ENCODE measurements at places on chromosomes 5 and 9. TPM values are rescaled to one million over a fixed set of nuclear protein-coding genes. Genes with fewer than 3 reads are reported as not detected.

- no peaks in the 10 kb centered on the region for H3K27me3 ChIP-seq
- DNase-seq: peak; percentile 39
- no peak overlapping the region for H3K4me3 ChIP-seq
- H3K4me1 ChIP-seq: no peaks in the 10 kb centered on the region
- no peak overlapping the region for H3K27ac ChIP-seq
Observed at GRCh38 chr9:114005371-114006154, 72.5 kb downstream of the AMBP start.

DNA sequence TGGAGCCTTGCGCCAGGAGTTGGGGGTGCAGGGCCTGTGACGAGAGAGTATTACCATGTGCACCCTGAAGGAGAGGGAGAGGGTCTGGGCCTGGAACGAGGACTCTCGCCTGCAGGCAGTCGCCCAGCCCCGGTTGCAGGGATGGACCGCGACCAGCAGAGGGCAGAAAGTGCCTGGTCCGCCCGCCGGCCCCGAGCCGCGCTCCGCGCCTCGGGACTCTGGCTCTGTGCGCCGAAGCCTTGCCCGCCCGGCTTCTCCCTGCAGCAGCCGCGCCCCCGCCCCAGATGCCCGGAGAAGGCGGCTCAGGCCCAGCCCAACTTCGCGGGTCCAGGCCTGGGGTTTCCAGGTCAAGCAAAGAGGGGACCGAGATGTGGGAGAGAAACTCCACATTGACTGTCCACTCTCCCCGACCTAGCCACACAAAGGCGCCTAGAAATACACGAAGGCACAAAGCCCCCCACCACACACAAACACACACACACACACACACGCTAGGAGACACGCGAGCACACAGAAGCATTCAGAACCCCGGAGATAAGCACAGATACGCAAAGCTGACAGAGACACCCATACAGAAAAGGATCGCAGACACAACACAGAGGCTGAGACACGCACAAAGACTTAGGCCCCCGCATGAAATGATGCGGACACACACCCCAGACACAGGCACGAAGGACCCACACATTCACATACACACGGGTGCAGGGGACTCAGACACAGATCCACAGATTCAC is 2.0 kb upstream of the LMX1B start:
- no peaks in the 10 kb centered on the region for H3K27me3 ChIP-seq
- no peak overlapping the region for H3K27ac ChIP-seq
- DNase-seq: peak; percentile 91
- H3K4me1 ChIP-seq: no peaks in the 10 kb centered on the region
- no peak overlapping the region for H3K4me3 ChIP-seq

The ANKRD18B gene
- not detected for total RNA-seq

The MELK gene
- total RNA-seq: 0.39 TPM

DNA sequence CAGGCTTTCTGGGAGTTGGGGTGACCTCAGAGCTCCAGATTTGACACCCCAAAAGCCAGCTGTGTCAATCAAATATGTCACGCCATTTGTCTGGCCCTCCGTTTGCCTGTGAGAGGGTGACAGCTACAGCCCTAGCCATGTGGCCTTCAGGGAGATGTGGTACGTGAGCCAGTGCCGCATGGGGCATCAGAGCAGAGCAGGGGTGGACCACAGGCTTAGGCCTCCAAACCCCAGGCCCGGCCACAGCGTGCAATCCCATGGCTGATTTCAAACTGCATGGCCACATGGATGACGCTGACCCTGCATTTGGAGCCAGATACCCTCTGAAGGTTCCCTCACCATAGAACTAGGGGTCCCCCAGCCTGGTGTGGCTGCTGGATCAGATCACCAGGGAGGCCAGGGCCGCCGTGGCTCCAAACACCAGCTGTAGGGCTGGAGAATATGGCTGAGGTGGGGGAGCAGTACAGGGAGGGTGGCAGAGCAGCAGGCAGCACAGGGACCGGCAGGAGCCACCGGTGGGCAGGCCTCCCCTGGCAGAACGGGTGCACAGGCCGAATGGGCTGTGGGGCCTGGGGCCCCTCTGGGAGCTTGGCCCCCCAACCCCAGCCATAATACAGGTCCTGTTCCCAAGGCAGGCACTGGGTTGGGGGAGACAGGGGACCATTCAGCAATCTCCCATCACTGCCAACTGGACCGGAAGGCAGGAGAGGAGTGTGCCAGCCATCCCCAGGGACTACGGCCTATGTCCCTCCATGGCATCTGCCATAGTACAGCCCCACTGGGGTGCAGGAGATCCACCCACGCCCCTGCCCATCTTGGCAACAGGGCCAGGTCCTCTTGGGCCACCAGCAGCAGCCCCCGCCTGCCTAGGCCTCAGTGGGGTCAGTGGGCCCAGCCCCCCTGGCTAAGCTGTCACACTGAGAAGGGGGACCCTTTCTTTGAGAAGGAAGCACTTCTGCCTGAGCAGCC is 1.5 kb downstream of the SAPCD2 start:
- no peak overlapping the region for H3K4me3 ChIP-seq
- H3K4me1 ChIP-seq: no peaks in the 10 kb centered on the region
- H3K27me3 ChIP-seq: no peaks in the 10 kb centered on the region
- H3K36me3 ChIP-seq: no peaks in the 10 kb centered on the region

GRCh38 chr5:1411099-1411498 is 34.1 kb downstream of the SLC6A3 start:
- H3K27me3 ChIP-seq: no peaks in the 10 kb centered on the region
- H3K36me3 ChIP-seq: no peaks in the 10 kb centered on the region
- no peaks in the 10 kb centered on the region for H3K4me1 ChIP-seq
- DNase-seq: peak; percentile 27

The FSTL4 gene
- total RNA-seq: 0.42 TPM

DNA sequence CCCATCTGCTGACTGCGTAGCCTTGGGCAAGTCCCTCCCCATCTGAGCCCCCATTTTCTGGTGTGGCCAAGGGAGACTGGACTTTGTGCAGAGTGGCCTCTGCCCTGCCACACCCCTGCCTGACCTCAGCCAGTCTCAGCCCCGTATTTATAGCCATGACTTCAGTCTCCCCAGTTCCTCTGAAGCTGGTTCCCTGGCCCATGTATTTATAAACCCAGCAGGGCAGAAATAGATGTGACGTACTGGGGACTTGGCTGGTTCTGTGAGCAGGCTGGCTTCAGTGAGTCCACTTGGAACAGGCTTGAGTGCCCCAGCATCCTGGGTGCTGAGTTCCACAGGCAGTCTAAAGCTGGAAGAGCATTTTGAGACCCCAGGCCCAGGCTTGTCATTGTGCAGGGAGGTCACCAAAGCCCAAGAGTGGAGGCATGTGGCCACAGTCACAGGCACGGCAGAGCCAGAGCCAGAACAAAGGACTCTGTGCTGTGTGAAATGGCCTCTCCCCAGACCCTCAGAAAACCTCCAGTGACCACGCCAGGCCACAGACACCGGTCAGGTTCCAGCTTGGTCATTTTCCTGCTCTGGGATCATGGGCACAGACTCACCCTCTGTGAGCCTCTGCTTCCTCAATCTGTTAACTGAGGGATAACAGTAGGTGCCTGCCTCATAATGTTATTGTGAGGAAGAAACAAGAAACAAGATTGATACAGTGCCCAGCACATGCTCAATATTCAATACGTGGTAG is 30.4 kb upstream of the SYNPO start:
- H3K36me3 ChIP-seq: no peaks in the 10 kb centered on the region
- peak; percentile 79 for DNase-seq
- peaks cover 6% of the 10 kb centered on the region for H3K4me1 ChIP-seq
- H3K4me3 ChIP-seq: no peak overlapping the region
- H3K27ac ChIP-seq: peak overlapping the region; percentile 93

The GRIN1 gene
- not detected for total RNA-seq

DNA sequence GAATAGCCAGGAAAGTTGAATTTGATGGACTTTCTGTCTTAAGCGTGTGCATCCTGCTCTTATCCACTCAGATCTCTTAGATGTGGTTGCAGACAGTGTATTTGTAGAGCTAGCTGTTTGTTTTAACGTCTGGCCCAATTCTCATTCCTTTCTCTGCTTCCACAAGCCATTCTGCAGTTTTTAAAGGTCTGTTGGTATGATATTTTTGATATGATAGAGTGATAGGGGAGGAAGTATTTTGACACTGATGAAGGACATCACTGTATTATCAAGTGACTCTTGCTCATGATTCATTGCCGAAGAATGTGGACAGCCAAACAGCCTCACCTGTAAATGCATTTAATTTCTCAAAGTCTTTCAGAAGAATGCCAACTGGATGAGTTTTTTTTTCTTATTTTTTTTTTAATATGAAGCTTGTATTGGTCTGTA is 4.5 kb downstream of the TJP2 start:
- H3K27me3 ChIP-seq: no peaks in the 10 kb centered on the region
- DNase-seq: no peak
- H3K27ac ChIP-seq: no peak overlapping the region
- no peaks in the 10 kb centered on the region for H3K4me1 ChIP-seq

GRCh38 chr5:108898707-108899106 is 151.0 kb downstream of the FER start:
- H3K4me1 ChIP-seq: no peaks in the 10 kb centered on the region
- H3K27me3 ChIP-seq: no peaks in the 10 kb centered on the region

DNA sequence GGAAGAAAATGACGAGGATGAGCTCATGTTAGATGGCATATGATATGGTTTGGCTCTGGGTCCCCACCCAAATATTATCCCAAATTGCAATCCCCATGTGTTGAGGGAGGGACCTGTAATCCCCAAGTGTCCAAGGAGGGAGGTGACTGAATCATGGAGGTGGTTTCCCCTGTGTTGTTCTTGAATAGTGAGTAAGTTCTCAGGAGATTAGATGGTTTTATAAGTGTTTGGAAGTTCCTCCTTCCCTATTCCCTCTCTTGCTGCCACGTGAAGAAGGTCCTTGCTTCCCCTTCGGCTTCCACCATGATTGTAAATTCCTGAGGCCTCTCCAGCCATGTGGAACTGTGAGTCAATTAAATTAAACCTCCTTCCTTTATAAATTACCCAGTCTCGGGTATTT is 10.1 kb downstream of the EDIL3 start:
- DNase-seq: no peak
- no peaks in the 10 kb centered on the region for H3K4me1 ChIP-seq
- no peaks in the 10 kb centered on the region for H3K27me3 ChIP-seq
- H3K27ac ChIP-seq: no peak overlapping the region
- H3K4me3 ChIP-seq: no peak overlapping the region

DNA sequence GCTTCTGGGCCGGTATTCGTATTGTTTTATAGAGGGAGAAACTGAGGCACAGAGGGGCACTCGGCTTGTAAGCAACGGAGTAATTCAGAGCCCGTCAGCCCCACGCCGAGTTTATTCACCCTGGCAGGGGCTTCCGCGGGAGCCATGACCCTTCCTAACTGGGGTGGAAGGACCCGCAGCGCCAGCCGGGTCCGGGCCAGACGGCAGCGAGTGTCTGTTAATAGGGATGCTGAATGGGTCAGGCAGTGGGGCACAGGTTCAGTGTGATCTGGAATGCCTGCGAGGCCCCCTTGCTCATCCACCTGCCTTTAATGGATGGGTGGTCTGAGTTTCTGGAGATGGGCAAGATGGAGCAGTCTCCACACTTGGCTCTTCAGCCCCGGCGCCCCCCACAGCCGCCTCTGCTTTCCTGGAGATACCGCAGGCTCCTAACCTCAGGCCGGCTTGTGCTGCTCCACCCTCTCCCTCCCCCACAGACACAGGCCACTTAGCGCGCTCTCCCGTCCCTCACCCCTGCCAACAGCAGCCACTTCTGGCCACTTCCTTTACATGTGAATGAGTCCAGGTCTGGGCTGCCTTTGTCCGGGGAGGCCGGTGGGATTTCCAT is 147.1 kb downstream of the ERCC6L2 start:
- H3K36me3 ChIP-seq: no peaks in the 10 kb centered on the region
- no peak overlapping the region for H3K4me3 ChIP-seq
- no peaks in the 10 kb centered on the region for H3K27me3 ChIP-seq
- no peak for DNase-seq

DNA sequence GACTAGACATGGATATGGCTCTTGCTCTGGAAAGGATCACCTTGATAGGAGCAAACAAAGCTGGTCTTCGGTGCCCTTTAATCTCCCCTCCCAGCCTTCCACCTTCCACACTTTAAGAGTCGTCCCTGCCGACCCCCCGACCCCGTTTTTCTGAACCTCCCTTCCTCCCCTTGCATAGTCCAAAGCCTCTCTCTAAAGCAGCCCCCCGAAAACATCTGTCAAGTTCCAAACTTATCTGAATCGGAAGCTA is 423 bp upstream of the NUP214 start:
- no peaks in the 10 kb centered on the region for H3K36me3 ChIP-seq
- peak overlapping the region; percentile 13 for H3K27ac ChIP-seq
- H3K27me3 ChIP-seq: no peaks in the 10 kb centered on the region
- no peaks in the 10 kb centered on the region for H3K4me1 ChIP-seq

DNA sequence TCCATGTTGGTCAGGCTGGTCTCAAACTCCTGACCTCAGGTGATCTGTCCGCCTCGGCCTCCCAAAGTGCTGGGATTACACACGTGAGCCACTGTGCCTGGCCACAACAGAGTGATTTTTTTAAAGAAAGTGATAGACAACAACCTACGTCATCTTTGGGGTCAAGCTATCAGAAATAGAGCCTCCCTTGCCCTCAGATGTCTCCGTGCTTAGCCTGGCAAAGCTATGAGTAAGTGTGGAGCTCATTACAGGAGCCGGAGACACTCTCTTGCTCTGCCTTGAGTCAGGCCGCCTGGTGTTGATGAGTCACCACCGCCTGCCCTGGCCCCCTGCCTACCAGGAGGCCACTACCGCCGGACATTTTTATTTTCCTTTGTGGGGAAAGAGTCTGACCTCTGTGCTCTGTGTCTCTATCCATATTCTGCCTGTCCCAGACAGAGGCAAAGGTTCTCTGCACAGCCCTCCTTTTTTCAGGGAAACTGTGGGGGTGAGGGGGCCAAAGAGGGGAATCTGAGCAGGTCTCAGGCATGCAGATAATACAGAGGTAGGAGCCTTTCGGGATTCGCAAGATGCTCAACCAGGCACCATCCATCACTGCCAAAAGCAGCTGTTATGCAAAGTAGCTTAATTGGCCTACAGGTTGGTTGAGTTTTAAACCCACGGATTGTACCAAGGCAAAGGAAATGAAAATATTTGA is 123.7 kb upstream of the CPEB4 start:
- no peaks in the 10 kb centered on the region for H3K36me3 ChIP-seq
- no peak overlapping the region for H3K27ac ChIP-seq
- H3K27me3 ChIP-seq: no peaks in the 10 kb centered on the region
- no peak overlapping the region for H3K4me3 ChIP-seq
- no peaks in the 10 kb centered on the region for H3K4me1 ChIP-seq

GRCh38 chr9:95817205-95817604 is 58.3 kb upstream of the ERCC6L2 start:
- no peak for DNase-seq
- no peak overlapping the region for H3K4me3 ChIP-seq
- H3K27ac ChIP-seq: no peak overlapping the region
- H3K4me1 ChIP-seq: no peaks in the 10 kb centered on the region

GRCh38 chr9:15499139-15499538 is 11.6 kb downstream of the PSIP1 start:
- no peak for DNase-seq
- H3K27ac ChIP-seq: no peak overlapping the region
- no peaks in the 10 kb centered on the region for H3K4me1 ChIP-seq
- no peaks in the 10 kb centered on the region for H3K27me3 ChIP-seq
- H3K4me3 ChIP-seq: no peak overlapping the region

The LCN12 gene
- total RNA-seq: 1.6 TPM

GRCh38 chr5:123795688-123796087 is 283.7 kb downstream of the CSNK1G3 start:
- H3K27me3 ChIP-seq: no peaks in the 10 kb centered on the region
- H3K4me3 ChIP-seq: no peak overlapping the region
- no peak for DNase-seq
- H3K27ac ChIP-seq: no peak overlapping the region
- no peaks in the 10 kb centered on the region for H3K36me3 ChIP-seq

GRCh38 chr9:93953496-93954433 is 1.4 kb downstream of the BARX1 start:
- no peaks in the 10 kb centered on the region for H3K36me3 ChIP-seq
- no peak for DNase-seq
- H3K4me1 ChIP-seq: no peaks in the 10 kb centered on the region
- H3K4me3 ChIP-seq: no peak overlapping the region
- no peaks in the 10 kb centered on the region for H3K27me3 ChIP-seq
- H3K27ac ChIP-seq: no peak overlapping the region
